ENCODE measurements at places on chromosomes 5 and 9.

GRCh38 chr5:18202164-18202563 is 567.9 kb downstream of the TAF11L14 start:
- DNase-seq: no peak

- no peak for DNase-seq
Measured at GRCh38 chr5:35188031-35188457, 42.2 kb downstream of the PRLR start.

DNA sequence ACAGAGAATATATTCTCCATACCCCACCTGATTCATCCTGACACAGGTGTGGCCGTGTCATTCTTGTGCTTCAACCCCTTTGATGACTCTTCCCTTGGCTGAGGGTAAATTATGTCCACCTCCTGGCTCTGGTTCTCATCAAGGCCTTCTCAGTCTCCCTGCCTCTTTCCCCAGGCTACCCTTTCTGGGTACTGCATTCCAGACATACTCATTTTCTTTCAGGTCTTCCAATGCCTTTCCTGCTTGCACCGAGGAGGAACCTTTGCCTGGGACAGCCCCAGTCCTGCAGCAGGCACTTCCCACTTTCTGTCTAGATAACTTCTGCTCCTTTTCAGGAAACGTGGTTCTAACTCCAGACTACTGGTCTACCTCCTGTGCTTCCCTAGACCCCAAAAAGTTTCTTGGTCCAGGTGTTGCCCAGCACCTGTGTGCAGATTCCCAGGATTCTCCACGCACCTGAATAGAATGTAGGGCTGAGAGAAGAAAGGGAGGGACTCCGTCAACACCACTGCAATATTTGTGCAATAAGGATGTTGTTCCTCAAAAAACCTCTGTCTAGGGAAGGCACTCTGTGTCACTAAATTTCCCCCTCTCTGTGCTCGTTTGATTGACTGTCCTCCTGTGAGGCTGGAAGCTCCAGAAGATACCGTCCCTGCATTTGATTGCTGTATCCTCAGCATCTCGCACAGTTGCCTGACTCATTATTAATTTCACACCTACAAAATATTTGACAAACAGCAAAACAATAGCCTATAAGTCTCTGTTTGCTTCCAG is 255.4 kb upstream of the NFIL3 start:
- no peak for DNase-seq

DNA sequence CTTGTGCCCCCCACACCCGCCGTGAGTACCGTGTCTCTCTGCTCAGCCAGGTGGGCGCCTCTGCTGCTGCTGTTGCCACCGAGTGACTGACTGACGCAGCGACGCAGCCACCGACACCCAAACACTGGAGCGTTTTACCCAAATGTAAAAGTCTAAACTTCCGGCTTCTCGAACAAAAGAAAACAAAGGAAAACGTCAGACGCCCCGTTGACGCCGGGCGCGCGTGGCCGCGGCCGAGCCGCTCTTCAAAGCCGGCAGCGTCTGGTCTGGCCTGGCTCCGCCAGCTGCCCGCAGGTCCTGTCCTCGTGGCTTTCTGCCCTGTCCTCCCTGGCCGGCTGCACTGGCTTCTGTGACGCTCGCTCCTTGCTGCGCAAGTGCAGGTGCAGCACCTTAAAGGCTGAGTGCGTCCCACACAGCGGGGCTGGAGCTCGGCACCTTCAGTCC is 41.4 kb upstream of the CLPTM1L start:
- DNase-seq: no peak

DNA sequence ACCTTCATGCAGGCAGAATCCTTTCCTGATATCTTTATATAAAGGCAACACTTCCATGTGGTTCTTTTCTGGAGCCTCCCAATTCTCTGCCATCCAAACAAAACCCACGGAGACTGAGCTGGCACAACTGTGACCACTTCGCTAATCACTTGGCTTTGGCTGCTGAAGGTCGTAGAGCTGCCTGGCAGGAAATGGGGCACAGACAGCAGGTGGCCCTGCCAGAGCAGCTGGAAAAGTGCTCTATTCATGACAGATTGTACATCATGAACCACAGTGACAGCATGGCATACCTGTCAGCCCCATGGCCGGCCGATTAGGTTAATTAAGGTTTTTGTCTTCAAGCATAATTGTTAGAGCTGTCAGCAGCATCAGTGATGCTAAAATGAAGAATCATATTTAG is 141.9 kb upstream of the ANKRD55 start:
- peak; percentile 24 for DNase-seq

GRCh38 chr5:159452480-159453167 is 122.3 kb upstream of the IL12B start:
- DNase-seq: no peak

DNA sequence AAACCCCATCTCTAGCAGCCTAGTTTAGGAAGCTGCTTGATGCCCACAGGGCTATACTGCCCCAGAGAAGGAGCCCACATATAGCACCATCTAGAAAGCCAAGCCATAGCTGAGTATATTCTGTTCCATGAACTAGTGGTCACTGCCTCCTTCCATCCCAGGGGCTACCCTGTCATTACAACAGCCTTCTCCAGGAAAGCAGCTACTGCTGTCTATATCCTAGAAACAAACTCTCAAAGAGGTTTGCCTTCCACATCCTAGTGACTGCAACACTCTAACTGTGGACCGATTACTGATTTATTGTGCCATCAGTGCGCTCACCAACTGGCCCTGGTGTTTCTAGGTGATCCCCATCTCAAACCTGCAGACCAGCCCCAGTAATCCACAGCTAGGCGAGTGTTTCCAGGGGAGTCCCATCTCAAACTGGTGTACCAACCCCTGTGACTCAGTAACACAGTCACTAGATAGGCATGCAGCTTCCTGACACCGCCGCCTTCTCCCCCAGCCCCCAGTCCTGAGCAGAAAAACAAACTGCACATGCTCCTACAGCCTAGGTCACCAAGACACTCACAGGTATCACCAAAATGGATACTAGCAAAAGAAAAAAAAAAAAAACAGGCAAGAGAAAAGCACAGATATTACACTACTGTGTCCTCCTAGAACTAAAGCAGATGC is 14.8 kb downstream of the SPTLC1 start:
- DNase-seq: no peak

GRCh38 chr5:80249901-80250300 is 5.9 kb downstream of the SERINC5 start:
- DNase-seq: no peak

GRCh38 chr9:33139421-33140228 is 27.5 kb downstream of the B4GALT1 start:
- DNase-seq: no peak

GRCh38 chr5:97022898-97023297 is 87.0 kb downstream of the LNPEP start:
- no peak for DNase-seq

DNA sequence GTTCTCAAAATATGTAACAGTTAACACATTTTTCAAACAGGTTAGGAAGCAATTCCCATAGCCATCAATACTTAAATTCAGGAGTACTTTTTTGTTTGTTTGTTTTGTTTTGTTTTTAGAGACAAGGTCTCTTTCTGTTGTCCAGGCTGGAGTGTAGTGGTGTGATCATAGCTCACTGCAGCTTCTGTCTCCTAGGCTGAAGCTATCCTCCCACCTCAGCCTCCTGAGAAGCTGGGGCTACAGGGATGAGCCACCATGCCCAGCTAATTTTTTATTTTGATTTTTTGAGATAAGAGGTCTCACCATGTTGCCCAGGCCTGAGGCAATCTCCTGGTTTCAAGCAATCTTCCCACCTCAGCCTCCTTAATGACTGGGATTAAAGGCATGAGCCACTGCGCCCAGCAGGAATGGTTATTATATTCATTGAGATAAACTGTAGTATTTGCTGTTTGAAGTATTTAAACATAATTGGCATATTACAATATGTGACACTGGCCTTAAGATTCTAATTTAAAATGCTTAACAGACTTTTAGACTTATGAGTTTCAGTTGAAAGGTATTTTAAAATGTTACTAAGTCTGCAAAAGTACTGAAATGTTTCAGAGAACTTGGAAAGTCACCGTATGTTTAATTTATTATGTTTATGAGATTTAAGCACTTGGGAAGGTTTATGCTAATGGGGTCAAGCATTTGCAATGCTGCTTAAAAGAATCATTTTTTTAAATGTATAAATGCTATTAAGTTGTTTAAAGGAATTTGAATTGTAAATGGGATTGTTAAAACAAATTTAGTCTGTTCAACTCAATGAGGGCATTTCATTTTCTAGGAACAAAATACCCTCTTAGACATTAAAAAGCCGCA is 17.0 kb downstream of the UTP15 start:
- DNase-seq: no peak

- no peak for DNase-seq
Measured at GRCh38 chr9:36492865-36493264, 79.8 kb upstream of the MELK start.

DNA sequence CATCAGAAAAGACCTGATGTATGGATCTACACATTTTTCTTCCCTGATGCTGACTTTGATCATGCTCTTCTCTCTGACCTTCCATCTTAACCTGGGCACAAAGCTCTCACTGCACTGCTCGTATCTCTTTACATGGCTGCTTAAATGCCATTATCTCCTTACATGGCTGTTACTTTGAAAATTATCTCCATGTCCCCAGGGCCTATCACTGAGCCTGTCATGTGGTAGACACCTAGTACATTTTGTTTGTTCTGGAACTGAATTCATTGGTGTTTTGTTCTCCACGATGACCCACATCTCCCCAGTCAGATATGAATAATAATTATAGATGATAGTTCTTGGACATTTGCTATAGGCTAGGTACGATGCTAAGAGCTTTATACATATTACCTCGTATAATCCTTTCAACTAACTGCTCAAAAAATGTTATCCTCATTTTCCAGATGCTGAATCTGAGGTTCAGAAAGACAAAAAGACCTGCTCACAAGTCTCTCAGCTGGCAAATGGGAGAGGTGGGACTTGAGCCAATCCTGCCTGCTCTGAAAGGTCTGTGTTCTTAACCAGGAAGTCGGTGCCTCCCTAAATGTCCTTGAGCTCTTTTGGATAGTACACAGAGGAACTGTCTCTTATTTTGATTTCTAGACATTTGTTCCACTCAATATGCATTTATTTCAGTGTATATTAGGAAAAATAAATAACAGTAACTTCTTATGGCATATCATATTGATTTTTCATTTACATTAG is 9.8 kb upstream of the CPEB4 start:
- no peak for DNase-seq

GRCh38 chr5:160479220-160479619 is 57.6 kb downstream of the PTTG1 start:
- DNase-seq: no peak

- DNase-seq: no peak
Measured at GRCh38 chr9:97891736-97892135, 30.6 kb downstream of the TRMO start.

- no peak for DNase-seq
Measured at GRCh38 chr5:60489856-60490255, 210.1 kb downstream of the DEPDC1B start.

DNA sequence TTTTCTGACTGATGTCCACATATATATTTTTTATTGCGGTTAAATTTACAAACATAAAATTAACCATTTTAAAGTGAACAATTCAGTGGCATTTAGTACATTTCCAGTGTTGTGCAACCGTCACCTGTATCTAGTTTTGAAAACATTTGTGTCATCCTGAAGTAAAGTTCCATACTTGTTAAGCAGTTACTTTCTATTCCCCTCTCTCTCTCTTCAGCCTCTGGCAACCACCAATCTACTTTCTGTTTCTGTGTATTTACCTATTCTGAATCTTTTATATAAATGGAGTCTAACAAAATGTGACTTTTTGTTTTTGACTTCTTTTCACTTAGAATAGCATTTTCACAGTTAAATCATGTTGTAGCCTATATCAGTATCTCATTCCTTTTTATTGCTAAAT is 480.1 kb upstream of the SMARCA2 start:
- DNase-seq: no peak

- DNase-seq: no peak
Measured at GRCh38 chr5:80248378-80248777, 7.5 kb downstream of the SERINC5 start.

DNA sequence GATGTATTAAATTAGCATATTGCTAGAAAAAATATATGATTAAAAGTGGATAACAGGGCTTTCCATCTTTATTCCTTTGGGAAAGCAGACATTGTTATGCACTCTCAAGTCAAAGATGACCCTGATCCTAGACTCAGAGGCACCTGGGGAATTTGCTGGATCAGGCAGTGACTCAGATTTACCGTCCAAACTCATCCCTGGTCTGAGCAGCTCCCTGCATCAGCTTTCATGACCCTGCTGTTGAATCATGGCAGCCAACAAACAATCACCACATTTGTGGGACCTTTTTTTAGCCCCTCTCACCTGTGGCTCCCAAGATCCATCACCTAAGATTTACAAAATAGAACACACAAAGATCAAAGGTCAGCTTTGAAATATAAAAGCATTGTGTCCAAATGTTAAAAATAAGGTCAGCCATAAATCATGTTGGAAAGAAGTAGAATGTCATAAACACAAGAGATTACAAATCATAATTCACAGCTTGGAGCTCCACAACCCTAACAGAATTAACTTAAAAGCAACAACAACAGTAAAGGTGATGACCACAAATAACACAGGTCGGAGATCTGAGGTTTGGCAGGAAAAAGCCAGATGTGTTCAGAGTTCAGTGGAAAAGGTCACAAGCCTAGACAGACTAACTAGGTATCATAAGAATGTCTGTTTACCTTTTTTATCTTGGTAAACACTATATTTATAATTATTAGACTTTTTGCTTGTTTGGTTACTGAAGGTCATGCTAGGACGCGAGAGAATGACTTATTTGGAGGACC is 55.5 kb downstream of the ZFAND5 start:
- DNase-seq: no peak

- DNase-seq: no peak
Measured at GRCh38 chr5:181043285-181044092, 3.4 kb downstream of the BTNL9 start.

- no peak for DNase-seq
Measured at GRCh38 chr5:59829922-59830321, 63.6 kb downstream of the PDE4D start.

- no peak for DNase-seq
Measured at GRCh38 chr9:35089434-35089833, 7.0 kb downstream of the PIGO start.

DNA sequence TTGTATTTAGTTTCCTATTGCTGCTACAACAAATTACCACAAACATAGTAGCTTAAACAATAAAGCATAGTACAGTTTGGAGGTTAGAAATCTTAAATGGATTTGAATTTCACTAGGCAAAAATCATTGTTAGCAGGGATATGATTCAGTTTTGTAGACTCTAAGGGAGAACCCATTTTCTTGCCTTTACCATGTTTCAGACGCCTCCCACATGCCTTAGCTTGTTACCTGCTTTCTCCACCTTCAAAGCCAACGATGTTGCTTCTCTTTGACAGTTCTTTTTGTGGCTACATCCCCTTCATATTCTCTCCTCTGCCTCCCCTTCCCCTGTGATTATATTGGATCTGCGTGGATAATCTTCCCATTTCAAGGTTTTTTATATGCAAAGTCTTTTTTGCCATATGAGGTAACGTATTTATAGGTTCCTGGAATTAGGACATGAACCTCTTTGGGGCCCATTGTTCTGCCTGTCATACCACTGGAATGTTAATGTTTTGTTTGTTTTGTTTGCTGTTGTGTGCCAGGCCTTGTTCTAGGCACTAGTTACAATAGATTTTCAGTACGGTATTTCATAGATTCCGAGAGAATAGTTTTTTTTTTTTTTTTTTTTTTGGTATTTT is 54.1 kb downstream of the UHRF2 start:
- no peak for DNase-seq

- DNase-seq: no peak
Measured at GRCh38 chr9:68844157-68844556, 139.1 kb downstream of the PIP5K1B start.

GRCh38 chr5:67156976-67157583 is 39.5 kb downstream of the CD180 start:
- DNase-seq: peak; percentile 10

Measured in NCI-H1105 (cell line).